Body of pancreas (tissue), 4 donors: ENCODE measurements at places on chromosomes 13 and 19.

DNA sequence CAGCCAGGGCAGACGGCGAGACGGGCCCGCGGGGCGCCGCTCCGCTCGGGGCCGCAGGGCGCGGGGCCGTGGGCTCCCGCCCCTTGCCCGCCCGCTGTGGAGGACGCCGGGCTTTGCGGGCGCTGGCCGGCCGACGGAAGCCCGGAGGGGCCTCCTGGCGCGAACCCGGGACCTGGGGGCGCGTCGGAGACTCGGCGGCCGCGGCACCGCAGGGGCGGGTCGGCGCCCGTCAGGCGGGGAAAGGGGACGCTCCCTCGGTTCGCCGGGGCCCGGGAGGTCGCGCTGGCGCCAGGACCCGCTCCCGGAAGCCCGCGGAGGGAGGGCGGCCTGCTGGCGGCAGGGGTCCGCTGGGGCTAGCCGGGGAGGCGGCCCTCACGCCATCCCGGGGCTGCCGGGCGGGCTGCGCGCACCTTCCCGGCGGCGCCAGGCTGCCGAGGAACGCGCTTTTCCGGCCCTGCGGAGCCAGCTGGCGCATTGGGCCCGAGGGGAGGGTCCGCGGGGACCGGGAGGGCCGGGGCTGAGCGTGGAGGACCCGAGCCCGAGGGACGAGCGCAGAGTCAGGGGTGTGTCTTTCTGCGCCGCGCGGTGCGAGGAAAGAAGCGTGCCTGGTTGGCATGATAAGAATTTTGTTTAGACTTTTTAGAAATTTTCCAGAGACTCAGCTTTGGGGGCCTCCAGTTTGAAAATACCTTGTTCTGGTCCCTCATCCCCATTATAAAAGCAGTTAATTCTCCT is 511 bp downstream of the GARRE1 start:
- peak; percentile 47 for DNase-seq

GRCh38 chr19:51473009-51473707 is 5.2 kb upstream of the CEACAM18 start:
- DNase-seq, result peak; percentile 76

GRCh38 chr13:23950736-23951510 is 53.6 kb upstream of the C1QTNF9B start:
- no peak for DNase-seq

GRCh38 chr19:34461375-34462100 is 20.0 kb upstream of the WTIP start:
- no peak for DNase-seq

DNA sequence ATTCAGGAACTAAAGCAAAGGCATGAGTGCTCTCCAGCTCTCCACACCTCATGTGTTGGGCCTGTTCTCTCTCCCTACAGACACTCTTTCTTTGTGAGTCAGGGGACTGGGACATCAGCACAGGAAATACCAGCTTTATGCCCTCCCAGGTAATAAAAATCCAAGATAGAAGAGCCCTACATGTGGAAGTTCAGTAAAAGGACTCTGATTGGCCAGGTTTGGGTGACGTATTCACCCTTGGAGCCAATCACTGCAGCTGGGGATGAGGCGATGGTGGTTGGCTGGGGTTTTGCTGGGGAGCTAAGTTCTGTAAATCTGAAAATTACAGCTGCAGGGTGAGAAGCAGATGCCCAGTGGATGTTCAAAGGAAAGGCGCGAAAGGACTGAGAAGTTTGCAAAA is 32.5 kb downstream of the CCDC70 start:
- no peak for DNase-seq

- DNase-seq, result no peak
Observed at GRCh38 chr13:22592515-22592914, 588.3 kb upstream of the SGCG start.

DNA sequence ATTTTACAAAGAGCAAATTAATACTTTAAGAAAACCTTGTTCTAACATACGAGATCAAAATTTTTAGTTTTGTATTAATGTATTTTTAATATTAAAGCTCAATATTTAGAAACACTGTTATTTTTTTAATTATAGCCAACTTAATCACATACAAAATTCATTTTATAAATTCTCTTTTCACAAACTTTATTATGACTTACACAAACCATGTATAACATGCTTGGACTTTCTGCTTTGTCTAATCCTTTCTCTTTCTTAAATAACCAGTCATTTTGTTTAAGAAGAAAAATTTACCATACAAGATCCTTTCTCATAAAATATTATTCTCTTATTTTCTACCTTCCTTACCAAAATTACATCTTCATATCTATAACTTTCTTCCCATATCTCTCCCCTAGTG is 62.2 kb downstream of the CYSLTR2 start:
- DNase-seq, result no peak

DNA sequence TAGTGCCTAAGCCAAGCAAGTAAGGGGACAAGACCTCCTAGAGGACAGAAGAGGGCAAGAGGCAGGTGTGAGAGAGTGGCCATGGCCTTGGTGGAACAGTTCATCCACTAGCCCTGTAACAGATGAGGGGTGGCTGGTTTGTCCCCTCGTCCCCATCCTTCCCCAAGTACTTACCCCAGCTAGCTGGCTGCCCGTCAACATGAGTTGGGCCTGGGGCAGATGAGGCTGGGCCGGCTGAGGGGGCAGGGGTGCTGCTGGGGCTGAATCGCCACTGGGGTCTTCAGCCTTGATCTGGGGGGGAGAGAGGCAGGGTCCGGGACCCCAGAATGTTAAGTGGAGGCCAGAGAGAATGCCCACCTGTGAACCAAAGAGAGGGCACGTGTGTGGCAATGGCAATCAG is 15.2 kb downstream of the POU2F2 start:
- no peak for DNase-seq

DNA sequence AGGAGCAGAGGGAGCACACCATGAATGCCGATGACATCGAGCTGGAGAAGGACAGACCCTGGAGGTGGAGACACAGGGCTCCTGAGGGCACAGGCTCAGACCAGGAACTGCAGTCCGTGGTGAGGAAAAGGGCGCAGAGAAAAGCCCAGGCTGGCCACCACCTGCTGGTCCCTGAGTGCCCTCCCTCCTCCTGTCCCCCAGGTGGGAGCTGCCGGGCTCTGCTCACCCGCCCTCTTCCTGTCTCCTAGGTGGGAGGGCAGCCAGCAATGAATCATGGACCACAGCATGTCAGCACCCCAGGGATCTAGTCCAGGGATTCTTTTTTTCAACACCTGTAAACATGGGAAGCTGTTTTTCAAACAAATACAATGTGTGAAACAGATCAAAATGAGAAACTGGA is 94.6 kb upstream of the ARHGEF7 start:
- no peak for DNase-seq

DNA sequence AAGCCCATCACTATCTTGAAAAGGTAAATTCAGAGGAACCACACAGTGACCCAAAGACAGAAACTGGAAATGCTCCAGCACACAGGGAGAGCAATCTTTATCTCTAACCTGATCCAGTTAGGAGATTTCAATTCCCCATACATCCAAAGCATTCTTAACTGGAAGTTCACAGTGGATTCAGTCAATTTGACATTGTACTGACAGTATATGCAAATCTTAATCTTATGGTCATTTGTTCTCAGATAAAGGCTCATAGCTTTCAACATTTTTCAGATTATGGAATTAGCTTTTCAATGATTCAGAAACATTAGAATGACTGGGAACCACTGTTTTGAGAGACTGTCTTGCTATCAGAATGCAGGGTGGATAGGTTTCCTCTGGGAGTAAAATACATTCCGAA is 1455.6 kb downstream of the OLFM4 start:
- DNase-seq, result no peak

DNA sequence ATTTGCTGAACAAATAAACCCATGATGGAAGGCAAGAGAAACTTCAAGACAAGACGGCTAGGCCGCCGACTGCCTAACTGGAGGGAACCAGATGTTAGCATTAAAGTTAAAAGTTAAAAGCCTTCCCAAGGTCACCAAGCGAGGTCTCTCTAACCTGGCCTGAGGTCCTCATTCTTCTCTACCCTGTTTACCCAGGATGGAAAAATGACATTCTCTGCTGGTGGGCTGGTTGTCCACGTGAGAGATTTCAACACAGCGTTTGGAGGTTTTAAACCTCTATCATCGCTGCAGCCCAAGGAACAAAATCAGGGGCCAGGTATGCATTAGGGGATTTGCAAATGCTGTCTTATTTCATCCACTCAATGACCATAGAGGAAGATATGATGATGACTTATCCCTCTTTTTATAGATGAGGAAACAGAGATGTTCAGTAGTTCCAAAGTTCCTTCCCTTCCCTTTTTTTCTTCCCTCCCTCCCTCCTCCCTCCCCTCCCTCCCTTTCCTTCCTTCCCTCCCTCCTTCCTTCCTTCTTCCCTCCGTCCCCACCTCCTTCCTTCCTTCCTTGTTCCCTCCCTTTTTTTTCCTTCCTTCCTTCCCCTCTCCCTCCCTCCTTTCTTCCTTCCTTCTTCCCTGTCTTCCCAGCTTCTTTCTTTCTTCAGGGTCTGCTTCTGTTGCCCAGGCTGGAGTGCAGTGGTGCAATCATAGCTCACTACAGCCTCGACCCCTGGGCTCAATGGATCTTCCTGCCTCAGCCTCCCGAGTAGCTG is 79.7 kb downstream of the INSR start:
- DNase-seq, result peak; percentile 65

GRCh38 chr13:44236801-44237207 is 136.8 kb upstream of the SERP2 start:
- no peak for DNase-seq

- DNase-seq, result no peak
Observed at GRCh38 chr19:48400018-48400742, 6.7 kb downstream of the GRIN2D start.

GRCh38 chr19:13905634-13906520 is at the start of the genes BRME1 and CC2D1A:
Gene BRME1 (minus strand): TSS chr19:13906117. CDS start chr19:13904892, 1,225 bp downstream.
Gene CC2D1A (plus strand): TSS chr19:13906201. CDS start chr19:13906442, 241 bp downstream.
- peak; percentile 97 for DNase-seq

DNA sequence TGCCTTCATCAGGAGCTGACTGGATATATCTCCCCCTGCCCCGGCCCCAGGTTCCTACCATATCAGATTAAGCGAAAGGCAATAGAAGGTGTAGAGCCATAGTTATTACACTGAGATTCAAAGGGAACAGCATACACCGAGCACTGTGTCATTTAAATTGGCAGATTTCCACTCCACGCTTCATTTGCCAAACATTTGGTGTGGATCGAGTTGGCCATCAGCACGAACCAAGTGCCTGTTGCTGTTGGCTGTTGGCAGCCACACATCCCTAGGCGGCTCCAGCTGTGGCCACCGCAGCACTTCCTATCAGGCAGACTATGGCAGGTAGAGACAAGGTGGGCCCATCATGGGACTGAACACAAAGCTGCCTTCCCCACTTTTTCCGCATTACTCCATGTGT is 115.8 kb downstream of the CCNA1 start:
- no peak for DNase-seq

- DNase-seq, result no peak
Observed at GRCh38 chr19:31255831-31256592, 93.2 kb downstream of the TSHZ3 start.

GRCh38 chr13:99215184-99215830 is 14.7 kb downstream of the UBAC2 start:
- no peak for DNase-seq

DNA sequence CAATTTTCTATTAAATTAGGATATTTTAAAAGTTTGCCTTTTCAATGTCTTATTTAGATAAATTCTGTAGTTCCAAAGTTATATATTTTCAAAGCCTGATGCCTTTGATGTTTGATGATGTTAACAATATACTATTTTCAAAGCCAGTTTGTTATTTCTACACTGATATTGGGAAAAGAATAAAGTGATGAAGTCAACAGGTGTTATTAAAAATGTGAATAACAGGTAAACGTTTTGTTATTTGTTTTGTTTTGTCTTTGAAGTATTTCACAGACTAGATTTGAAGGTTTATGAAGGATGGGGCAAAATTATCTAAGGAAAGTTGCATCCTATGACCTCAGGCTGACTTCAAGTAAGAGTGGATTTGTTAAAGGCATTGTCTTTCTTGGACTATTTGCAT is 33.1 kb upstream of the ZNF420 start:
- DNase-seq, result no peak

DNA sequence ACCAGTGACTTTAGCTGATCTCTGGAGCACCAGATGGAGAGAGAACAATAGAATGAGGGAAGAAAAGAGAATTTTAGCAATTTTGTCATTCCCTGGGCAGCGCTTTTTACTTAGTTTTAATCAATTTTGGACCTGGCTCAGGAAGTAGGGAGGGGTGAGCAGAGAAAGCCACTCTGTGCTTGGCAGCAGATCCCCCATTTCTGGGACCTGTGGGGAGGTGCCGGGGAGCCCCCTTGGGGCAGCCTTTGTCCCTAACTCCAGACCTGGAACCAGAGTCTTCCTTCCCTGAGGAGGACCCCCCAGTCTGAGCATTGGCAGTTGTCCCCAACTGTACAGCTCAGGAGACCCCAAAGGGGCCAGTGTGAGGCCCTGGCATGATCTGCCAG is 10.5 kb downstream of the LYL1 start:
- DNase-seq, result no peak

- peak; percentile 92 for DNase-seq
Observed at GRCh38 chr19:40718774-40719391, 2.0 kb downstream of the ITPKC start.

DNA sequence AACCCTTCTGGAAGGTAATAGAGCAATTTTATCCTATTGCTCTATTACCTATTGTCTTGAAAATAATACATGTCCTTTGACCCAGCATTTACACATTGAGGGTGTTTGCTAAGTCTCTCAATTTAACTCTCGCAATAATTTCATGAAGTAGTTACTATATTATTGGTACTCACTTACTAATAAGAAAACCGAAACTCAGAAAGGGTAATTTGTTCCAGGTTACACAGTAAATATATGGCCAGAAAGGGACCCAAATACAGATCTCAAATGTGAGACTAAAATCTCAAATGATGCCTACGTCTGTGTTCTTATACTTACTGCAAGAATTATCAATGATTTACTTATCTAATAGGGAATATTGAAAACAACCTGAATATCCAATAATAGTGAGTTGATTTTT is 29.7 kb upstream of the FAM216B start:
- DNase-seq, result no peak

GRCh38 chr13:52414963-52415362 is 9.0 kb upstream of the THSD1 start:
- no peak for DNase-seq

DNA sequence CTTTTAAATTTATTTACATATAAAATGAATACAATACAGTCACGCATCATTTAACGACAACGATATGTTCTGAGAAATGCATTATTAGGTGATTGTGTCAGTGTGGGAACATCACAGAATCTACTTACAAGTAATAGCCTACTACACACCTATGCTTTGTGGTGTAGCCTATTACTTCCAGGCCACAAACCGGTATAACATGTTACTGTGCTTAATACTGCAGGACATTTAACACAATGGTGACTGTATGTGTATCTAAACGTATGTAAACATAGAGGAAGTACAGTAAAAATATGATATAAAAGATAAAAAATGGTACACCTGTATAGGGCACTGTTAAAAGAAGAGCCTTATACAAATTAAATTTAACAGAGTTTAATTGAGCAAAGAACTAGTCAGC is 62.4 kb upstream of the KLHL1 start:
- no peak for DNase-seq

DNA sequence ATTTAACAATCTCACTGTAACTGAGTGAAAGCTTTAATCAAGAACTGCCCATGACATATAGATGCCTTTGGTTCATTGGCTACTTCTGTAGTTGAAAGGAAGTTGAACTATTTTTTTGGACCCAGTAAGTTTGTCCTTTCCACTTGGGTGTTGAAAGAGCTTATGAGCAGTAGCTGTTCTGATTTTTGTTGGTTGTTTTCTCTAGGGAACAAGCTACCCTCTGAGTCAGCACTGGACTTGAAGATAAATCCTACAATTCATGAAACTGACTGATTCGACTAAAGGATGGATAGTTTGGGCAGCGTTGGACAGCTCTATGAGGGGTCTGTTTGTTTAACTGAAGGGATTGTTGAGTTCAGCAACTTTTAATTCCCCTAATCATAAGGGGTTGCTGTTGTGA is 101.0 kb downstream of the PAN3 start:
- DNase-seq, result no peak
